ENCODE measurements at places on chromosomes 4 and X. TPM values are rescaled to one million over a fixed set of nuclear protein-coding genes. Genes with fewer than 3 reads are reported as not detected.

PAGE2 gene
- total RNA-seq = not detected

LONRF3 gene
- total RNA-seq = 9.4 TPM

BMX gene
- 141 TPM for total RNA-seq

GAGE10 gene
- not detected for total RNA-seq

WWC2 gene
- 19.5 TPM for total RNA-seq

Measured in epithelial cell of umbilical artery (primary cell).